ENCODE measurements at places on chromosomes 7 and 10.

DNA sequence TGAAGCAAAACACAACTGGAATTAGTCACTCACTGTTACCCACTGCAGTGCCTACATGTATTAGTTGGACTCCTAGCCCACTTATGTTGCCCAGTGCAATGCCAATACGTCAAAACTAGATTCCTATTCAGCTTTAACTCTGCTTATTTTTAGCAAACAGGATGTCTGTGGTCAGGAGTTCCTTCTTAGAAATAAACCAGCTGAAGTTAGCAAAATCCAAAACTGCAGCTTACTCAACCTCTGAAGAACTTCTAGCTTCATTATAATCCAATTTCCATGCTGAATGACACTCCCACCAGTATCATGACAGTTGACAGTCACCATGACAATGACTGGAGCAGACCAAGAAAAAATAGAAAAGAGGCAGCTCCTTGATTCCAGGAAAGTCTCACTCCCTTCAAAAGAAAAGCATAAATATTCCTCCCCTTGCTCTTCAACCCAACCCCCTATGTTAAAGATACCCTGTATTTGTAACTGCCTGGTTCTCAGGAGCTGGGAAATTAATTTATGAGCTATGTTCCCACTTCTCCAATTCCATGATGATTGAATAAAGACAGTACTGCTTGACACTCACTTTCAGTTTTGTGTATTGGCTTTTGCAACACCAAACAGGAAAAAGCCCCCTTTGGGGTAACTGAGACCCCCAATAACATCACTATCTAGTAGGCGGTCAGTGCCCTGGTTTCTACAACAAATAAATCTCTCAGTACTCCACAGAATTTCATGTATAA, 327.4 kb downstream of the SORCS1 start:
- no peak for DNase-seq

GRCh38 chr10:1596482-1597099, 140.7 kb downstream of the ADARB2 start:
- no peak for DNase-seq

DNA sequence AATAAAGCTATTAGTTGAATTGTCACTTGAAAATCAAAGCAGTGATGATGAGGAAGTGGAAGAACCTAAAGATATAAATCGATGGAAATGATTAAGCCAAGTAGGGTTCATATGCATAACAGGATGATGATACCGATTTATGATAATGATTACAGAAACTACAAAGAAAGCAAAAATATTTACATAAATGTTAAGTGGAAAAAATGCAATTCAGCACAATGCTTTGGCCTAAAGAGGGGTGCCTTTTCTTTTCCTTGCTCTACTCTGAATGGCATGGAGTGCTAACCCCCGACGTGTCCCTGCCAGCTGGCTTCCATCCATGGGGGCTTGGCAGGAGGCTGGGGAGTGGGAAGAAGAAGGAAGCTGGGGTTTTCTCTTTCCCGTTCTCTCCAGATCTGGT, 240.3 kb downstream of the GATA3 start:
- DNase-seq = no peak

DNA sequence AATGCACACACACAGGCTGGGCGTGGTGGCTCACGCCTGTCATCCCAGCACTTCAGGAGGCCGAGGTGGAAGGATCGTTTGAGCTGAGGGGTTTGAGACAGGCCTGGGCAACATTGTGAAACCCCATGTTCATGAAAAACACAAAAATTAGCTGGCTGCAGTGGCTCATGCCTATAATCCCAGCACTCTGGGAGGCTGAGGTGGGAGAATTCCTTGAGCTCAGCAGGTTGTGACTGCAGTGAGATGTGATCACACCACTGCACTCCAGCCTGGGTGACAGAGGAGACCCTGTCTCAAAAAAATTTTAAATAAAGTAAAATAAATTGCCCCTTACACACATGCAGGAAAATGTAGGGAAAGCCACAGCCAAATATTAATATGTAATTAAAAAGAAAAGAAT, 44.1 kb downstream of the RNF32 start:
- no peak for DNase-seq

- no peak for DNase-seq
These were observed 34.4 kb upstream of the CAV2 start for GRCh38 chr7:116465125-116465524.

DNA sequence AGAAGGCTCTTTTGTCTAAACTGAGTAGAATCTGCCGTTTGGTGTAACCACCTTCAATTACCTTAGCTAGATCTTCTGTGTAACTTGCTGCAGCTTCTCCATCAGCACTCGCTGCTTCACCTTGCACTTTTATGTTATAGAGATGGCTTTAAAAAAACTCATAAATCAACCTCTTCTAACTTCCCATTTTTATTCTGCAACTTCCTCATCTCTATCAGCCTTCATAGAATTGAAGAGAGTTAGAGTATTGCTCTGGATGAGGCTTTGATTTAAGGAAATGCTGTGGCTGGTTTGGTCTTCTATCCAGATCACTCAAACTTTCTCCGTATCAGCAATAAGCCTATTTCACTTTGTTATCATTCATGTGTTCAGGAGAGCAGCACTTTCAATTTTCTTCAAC, 1131.9 kb upstream of the CELF2 start:
- DNase-seq = no peak

- no peak for DNase-seq
These were observed 163.0 kb downstream of the CALN1 start for GRCh38 chr7:72249106-72249505.

DNA sequence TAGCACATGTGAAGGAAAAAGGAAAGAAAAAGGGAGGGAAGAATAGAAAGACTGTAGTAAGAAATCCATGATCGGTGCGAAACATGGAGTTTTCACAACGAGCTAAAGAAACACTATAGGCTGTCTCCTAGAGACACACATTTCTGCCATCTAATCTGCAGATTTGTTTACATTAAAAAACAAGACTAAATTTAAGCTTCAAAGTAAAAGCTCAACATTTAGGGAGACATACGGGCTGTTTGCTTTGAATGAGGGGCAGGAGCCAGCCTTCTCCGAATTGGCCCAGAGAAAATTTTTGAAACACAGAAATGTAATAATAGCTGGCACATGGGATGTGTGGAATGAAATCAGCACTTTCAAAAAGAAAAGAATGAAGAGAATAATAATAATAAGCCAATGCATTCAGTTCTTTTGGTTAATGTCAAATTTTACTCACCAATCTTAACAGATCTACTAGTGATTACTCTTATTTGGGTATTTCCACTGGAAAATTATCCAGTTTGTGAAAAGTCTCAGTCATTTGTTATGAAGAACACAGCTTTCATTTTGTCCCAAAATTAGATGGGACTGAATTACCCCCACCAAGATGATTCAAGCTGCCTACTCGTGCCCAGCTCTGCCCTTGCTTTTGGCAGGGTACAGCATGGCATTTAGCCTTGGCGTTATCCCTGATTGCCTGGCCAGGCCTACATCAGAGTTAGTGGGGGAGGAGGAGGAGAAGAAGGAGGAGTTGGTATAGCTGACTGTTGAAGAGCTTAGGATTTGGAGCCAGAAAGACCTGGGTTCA, 47.1 kb downstream of the MTURN start:
- no peak for DNase-seq

GRCh38 chr10:80506189-80506575, 31.5 kb upstream of the SH2D4B start:
- DNase-seq = no peak

DNA sequence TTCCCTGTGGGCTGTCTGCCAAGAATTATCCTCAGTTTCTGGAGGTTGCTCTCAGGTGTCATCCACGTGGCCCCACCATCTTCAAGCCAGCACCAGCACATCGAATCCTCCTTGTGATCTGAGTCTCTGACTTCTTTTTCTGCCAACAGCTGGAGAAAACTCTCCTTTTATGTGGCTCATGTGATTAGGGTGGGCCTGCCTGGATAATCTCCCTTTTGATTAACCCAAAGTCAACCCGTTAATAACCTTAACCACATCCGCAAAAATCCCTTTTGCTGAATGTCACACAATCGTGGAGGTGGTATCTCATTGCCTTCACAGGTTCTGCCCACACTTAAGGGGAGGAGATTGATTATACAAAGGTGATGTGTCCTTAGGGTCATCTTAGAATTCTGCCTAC, 73.8 kb downstream of the LRGUK start:
- DNase-seq = no peak

DNA sequence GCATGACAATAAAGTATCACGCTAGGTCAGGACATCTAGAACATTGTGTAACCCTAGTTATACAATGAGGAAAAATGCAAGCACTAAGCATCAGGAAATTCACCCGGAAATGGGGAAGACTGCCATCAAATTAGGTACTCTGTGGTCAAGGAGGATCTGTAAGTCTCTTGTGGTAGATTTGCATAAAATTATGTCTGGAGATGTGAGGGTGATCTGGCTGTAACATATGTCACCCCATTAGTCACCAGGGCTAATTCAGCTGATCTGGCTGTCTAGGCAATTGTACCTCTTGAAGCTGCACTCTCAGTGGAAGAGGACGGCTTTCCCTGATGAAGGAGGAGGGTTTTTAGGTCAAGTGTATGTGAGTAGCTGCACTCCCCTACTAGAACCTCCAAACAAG, 14.8 kb downstream of the AKR1D1 start:
- DNase-seq = no peak

DNA sequence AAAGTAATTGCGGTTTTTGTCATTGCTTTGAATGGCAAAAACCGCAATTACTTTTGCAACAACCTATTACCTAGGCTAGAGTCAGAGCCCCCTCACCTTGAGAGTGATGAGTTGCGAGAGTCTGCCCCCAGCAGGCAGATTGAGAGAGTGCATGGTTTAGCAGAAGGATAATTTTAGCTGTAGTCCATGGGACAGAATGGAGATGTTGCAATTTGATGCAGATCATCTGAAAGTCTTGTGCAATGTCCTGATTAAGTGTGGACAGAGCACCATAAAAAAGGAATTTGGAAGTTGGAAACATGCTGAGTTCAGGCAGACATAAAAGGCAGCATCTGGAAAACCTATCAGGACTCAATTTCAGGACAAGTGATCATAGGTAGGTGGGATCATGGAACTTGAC, 48.7 kb downstream of the GPR141 start:
- no peak for DNase-seq

DNA sequence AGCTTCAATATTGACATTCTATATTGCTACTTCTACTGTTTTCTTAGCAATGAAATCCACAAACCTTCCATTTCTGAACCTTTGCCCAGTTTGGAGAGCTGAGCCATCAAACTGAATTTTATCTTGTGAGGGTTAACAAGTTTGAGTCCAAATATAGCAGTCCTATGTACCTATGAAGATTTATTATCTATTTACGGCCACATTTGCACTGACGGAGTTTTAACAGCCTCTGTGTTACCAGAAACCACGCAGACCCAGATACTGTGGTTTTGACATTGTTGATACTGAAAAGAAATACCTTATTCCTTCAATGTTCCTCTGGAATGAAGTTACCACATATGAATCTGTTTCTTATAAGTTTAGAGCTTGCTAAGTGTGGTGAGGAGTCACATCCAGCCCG, 172.6 kb downstream of the FGFR2 start:
- no peak for DNase-seq

DNA sequence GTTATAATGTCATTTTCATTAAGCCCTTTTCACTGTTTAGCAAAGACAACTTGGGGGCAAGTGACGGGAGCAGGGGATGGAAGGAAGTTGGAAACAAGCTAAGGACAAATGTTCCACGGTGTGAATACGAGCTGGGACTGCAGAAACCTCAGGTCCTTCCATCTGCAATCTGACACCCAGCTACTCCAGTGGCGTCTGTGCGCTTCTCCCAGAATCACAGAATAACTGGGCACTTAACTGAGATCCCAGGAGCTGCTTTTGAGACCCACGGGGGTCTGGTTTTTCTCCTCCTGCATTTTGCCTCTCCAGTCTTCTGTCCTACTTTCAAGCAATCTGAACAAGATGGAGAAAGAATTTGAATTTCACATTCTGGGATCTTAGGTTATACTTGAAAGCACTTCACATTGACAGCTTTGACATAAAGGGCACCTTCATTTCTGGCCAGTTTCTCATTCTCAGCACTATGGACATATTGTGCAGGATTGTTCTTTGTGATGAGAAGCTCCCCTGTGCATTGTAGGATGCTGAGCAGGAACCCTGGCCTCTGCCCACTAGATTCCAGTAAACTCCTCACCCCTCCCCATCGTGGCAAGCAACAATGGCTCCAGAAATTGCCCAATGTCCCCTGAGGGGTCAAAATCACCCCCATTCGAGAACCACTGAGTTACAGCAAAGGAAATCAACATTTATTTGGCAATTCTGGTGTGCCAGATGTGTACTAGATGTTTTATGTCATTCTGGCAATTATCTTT, 194.1 kb downstream of the CACNB2 start:
- no peak for DNase-seq

DNA sequence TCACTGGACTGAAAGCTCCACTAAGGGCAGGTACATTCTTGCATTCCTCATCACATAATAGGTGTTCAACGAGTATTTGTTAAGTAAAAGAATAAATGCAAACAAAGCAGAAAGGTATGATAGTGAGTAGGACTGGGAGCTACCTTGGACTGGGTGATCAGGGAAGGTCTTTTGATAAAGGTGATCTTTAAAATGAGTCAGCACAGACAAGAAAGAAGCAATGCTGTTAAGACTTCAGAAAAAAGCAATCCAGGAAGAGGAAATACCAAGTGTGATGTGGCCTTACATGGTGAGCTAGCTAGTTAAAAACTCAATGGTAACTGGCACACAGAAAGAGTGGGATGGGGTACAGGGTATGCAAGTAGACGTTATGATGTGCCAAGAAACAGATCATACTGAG, 40.1 kb downstream of the TSPAN12 start:
- no peak for DNase-seq

GRCh38 chr10:96357038-96357620, 1.7 kb downstream of the OPALIN start:
- DNase-seq = no peak

DNA sequence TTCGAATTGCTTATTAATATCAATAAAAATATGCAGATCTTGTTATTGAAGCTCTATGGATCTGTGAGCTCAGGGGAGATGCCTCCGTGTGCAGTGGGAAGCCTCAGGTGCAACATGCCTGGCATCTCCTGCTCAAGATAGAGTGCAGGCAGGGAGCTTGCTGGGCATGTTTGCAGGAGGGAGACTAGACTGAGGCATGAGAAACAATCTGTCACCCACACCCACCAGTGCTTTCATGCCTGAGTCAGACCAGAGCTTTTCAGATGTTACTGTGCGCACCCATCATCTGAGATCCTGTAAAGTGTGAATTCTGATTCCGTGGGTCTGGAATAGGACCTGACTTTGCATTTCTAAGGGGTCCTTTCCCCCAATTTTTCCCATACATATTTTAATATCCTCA, 62.0 kb downstream of the ZNF33B start:
- no peak for DNase-seq
